ENCODE measurements at places on chromosomes 11 and 22. TPM values are rescaled to one million over a fixed set of nuclear protein-coding genes. Genes with fewer than 3 reads are reported as not detected.

The JHY gene
- 1.3 TPM for polyA plus RNA-seq

The SCGB2A2 gene
- polyA plus RNA-seq, result not detected

The IL10RA gene
- 0.11 TPM for polyA plus RNA-seq

The OR52I2 gene
- polyA plus RNA-seq, result not detected

The PPP6R2 gene
- polyA plus RNA-seq, result 38.6 TPM

The TCN1 gene
- not detected for polyA plus RNA-seq

The SLC6A5 gene
- polyA plus RNA-seq, result not detected

The SHANK2 gene
- polyA plus RNA-seq, result not detected

The NTM gene
- 1.1 TPM for polyA plus RNA-seq

The CCDC116 gene
- 0.21 TPM for polyA plus RNA-seq

DNA sequence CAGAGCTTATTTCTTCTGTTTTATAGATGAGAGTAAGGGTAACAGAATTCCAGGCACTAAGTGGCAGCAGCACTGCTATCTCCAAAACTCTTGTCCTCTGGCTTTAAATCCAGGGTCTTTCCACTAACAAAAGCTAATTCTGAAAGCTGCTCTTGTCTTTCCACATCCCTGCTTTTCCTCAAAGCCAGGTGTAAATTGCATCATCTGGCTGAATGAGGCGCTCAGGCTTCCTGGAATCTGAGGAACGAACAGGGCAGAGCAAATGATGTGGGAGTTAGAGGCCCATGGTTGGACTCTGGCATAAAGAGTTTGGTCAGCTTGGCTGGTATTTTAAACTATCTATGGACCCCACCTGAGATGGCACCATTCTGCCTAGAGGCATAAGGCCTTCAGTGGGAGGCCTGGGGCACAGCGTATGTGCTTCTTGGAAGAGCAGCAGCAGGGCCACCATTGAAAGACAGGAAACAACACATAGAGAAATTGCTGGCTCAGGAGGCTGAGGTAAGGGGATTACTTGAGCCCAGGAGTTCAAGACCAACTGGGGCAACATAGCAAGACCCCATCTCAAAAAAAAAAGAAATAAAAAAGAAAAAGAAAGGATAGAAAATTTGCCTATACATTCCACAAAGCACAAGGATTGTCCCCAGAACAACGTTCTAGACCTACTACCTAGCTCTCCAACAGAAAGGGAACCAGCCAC is 1.9 kb downstream of the KCNJ5 start:
- no peak for DNase-seq

DNA sequence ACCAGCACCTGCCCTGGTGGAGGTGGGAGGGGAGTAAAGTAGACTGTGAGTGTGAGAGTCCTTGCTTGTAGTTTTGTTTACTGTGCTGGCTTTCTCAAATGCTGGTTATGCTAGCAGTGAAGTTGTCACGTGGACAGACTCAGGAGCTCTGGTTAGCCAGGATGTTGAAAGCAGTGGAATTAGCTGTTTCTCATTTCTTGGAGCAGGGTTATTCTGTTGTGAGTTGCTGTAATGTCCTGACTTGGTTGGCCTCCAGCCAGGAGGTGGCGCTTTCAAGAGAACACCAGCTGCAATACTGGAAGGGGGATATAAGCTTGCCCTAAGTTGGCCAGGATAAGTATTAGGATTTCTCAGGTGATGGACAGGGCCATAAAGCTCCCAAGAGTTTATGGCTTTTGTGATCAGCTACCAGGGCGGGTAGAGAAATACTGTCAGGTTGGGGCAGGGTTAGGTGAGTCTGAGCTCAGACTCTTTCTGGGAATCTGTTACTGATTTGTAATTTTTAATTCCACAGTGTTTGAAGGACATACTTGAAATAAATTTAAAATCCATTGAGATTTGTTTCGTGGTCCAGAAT is 13.7 kb downstream of the CYP2D6 start:
- peak; percentile 11 for DNase-seq

DNA sequence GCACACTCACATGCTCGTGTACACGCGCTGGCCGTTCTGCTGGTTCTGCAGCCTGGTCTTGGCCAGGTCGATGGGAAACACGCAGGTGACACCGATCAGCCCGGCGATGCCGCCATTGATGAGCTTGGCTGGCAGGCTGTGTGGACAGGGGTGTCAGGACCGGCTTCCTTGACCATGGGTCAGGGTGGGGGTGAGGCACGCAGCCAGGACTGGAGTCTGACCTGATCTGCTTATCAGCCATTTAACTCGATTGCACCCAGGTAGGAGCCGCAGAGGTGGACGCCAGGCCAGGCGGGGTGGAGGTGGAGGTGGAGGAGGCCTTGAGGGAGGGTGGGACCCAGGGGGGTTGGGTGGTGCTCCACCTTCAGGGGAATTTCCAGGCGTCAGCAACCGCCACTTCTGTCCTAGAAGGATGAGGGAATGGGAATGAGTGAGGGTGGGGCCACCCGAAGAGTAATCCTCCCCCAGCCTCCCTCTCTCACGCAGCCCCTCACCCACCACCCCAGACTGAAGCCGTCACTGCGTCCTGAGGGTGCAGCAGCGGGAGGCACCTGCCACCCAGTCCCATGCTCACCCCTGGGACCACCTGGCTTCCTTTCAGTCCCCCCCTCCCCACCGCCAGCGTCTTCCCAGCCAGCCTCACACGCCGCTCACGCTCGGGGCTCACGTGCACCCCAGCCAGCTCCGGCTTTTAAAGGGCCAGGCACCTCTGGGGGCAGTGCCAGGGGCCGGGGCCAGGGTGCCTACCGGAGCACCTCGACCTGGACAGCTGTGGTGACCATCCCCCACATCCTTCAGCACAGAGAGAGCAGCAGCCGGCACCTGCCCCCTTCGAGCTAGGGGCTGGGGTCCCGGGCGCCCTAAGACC is 3.1 kb downstream of the SLC25A22 start:
- DNase-seq, result no peak

DNA sequence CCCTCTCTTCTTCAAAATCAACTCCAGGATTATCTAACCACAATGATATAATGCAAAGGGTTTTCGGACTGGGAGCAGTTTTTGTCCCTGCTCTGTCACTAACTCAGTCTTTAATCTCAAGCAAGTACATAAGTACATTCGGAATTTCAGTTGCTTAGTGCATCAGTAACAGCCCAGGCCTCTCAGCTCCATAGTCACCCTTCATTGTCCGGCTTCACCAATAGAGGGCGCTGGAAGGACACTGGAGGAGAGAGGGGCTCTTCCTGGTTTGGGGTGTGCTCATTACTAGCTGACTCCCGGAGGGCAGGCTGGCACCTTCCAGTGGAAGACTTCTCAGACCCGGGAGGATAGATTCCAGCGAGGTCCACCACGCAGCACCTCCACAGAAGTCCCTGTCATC is 90.4 kb upstream of the PDGFD start:
- peak; percentile 23 for DNase-seq

GRCh38 chr11:14253840-14254239 is 105.1 kb downstream of the RRAS2 start:
- DNase-seq, result no peak

- DNase-seq, result no peak
Observed at GRCh38 chr11:130519128-130519932, 70.9 kb downstream of the ADAMTS15 start.

DNA sequence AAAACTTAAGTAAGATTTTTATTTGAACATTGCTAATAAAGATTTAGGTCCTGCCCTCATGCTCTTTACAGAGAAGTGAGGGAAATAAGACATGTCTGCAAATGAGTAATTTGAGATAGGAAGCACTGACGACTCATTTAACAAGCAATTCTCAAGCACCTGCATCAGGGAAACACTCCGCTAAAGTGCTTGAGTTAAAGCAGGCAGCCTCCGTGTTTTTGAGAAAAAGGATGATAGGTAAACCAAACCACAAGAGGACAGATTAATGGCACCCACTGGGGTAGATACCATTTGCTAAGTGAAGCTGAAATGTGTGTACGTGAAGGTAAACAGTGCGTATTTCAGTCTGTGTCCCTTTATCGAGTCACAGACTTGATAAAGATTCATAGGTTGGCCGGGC is 184.6 kb upstream of the CARD18 start:
- no peak for DNase-seq

- DNase-seq, result no peak
Observed at GRCh38 chr11:130437848-130438247, 9.4 kb upstream of the ADAMTS8 start.

- DNase-seq, result no peak
Observed at GRCh38 chr22:44586351-44586990, 88.4 kb upstream of the RTL6 start.

DNA sequence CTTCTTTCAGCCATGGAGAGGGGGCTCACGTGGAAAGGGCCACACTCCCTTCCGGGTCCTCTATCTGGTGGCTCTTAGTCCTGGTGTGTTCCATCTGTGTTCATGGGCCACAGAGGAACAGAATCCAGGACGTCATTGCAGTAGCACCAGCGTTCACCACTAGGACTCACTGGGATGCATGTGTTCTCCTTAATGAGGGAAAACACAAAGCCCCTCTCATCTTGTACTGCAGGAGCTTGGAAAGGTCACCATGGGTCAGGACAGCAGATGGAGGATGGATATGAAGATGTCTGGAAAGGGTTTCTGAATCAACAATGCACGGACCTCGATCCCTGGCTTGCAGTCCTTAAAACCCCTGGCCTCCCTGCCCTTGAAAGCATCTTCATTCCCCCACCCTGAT is 113.8 kb upstream of the THY1 start:
- DNase-seq, result no peak

- DNase-seq, result no peak
Observed at GRCh38 chr22:30402028-30402765, 5.4 kb downstream of the SEC14L2 start.

- DNase-seq, result no peak
Observed at GRCh38 chr11:34308049-34308912, 49.5 kb downstream of the ABTB2 start.

DNA sequence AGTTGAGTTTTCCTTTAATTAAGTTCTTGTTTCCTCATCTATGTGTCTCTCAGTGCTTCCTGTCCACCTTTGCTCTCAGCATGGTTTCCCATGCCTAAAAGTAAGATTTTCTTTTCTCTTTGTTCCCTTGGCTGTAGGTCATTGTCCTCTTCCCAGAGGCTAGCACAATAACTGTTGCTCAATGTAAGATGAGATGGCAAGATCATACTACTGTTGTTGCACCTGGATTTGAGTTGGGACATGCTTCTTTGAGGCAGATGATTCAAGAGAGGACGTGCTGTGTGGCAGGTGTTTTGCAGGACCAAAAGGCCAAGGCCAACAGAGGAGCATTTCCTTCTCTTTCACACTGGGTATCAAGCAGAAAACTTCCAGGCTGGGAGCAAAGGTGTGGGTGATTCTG is 11.3 kb upstream of the NELL1 start:
- no peak for DNase-seq

- DNase-seq, result no peak
Observed at GRCh38 chr11:48095779-48096470, 115.6 kb downstream of the PTPRJ start.

DNA sequence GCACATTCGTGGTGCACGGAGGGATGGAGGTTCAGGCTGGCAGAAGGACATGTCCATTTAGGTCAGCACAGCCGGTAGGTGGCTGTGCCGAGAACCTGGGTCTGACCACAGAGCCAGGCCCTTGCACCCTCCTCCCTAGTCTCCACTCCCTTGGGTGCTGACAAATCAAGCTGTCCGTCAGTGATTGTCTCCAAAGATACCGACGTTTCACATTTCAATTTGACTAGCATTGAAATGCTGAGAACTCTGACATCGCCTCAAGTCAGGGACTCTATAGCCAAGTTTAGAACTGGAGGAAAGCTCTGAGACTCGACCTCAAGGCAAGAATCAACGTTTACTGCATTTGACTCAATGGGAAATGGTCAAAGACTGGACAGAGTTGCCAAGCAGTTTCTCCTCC is 1321.1 kb downstream of the TBC1D22A start:
- no peak for DNase-seq

DNA sequence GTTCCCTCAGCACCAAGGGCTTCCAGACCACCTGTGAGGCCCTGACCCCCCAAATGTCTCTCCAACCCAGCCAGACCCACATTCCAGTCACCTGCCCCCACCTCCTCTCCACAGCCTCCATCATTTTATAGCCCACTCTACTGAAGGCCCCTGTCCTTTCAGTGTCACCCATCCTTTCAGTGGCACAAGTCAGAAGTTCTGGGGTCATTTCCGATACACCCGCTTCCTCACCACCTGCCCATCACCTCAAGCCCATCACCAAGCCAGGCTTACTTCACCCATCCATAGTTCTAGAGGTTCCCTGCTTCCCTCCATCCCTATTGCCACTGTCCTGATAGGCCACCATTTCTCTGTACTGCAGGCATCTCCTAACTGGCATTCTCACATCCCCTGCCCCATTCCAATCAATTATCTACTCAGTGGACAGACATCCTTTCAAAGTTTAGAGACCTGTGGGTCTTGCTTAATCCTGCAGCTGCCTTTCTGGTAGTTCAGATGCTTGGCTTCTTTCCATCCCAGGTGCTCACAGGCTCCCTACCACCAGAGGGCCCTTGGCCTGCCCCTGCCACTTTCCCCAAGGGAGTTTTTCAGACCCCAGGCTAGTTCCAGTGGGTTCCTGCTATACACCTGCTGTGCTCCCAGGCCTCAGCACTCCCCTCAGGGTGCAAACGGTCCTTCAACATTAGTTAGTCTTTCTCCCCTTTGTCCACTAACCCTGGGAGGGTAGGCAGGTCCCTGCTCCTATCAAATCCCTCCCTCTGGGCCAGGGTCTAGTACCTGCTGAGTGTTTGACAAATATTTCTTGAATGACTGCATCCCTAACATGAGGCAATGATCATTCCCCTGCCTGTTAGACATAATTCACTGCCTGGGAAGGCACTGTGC is 7.6 kb downstream of the KCNQ1OT1 start:
- DNase-seq, result no peak

DNA sequence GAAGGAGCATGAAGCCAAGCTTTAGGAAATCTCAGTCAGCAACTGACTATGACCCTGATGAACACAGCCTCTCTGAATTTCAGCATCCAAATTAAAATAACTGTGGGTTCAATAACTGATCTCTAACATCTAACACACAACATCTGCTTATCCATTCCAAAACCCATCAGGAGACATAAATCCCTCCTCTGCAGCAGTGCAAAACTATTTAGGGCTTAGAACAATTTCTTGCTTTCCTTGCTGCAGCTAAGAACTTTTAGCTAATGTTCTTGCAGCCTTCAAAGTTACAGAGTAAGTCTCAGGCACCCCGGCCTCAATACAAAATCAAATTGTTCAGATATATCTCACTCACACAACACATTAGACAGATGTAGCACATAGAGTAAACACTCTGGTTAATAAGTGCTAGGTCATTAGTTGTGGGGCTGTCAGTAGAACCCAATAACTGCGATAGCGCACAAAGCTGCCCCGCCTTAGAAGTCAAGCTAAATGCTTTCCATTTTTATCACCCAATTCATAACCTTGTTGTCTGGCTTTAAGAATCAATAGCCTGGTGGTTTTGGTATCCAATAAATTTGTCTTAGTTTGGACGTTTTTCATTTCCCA is 139.6 kb downstream of the LARGE1 start:
- DNase-seq, result no peak

- no peak for DNase-seq
Observed at GRCh38 chr22:36291831-36292740, 39.2 kb downstream of the APOL1 start.

DNA sequence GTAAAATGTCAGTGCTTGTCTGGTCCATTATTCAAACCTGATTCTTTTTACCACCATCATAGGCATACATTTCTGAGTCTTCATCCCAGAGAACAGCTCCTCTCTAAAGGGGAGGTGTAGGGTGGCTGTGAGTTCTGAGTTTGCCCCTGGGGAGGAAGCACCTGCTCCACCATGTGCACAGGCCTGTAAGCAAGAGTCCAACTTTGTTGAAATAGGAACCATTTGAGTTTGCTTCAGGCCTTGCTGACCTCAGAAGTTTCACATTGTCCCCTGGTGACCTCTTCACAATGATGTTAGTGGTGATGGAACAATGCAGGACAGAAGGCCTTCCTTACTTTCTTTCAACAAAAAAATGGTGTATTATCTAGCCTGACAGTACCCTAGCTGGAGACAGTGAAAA is 54.6 kb upstream of the TOP3B start:
- peak; percentile 58 for DNase-seq
